AG09319 (cell line): ENCODE measurements at places on chromosomes 1 and 21.

- DNase-seq = no peak
Measured at GRCh38 chr1:176744142-176744541, 281.2 kb downstream of the PAPPA2 start.

DNA sequence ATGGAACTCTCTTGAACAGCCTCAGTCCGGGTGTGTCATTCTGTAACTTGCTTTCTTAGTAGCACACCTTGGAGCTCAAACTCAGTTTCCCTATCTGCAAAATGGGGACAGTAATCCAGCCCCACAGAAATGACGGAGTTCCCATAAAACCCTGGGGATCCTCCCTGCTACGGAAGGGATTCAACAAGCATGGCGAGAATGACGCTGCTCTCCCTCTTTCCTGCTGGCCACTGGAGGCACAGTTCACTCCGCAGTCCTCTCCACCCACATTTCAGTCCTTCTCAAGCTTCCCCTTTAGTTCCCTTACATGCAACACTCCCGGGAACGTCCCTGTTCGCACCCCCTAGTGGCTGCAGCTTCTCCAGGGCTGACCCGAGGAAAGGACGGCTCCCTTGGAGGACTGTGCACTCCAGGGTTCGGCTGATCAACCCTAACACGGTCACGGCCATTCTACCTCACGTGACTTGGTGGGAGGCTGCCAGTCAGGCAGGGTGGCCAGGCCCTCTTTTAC lies 20.6 kb downstream of the RUNX3 start:
- DNase-seq = no peak

GRCh38 chr1:205719762-205720161 lies 30.2 kb downstream of the NUCKS1 start:
- DNase-seq = no peak

GRCh38 chr1:114676115-114676514 lies 6.3 kb upstream of the DENND2C start:
- no peak for DNase-seq

- no peak for DNase-seq
Measured at GRCh38 chr1:29896791-29897714, 660.7 kb downstream of the PTPRU start.

GRCh38 chr21:38885909-38886308 lies 80.2 kb downstream of the ETS2 start:
- no peak for DNase-seq

- DNase-seq = no peak
Measured at GRCh38 chr1:174058624-174059023, 36.5 kb upstream of the RC3H1 start.

- no peak for DNase-seq
Measured at GRCh38 chr1:41765152-41765551, 153.6 kb downstream of the HIVEP3 start.

GRCh38 chr1:208272311-208272710 lies 28.1 kb upstream of the PLXNA2 start:
- no peak for DNase-seq

- no peak for DNase-seq
Measured at GRCh38 chr1:92662048-92662447, 122.9 kb downstream of the EVI5 start.

- DNase-seq = no peak
Measured at GRCh38 chr21:43925609-43926008, 60.6 kb downstream of the AGPAT3 start.

- no peak for DNase-seq
Measured at GRCh38 chr1:239511875-239512274, 125.5 kb downstream of the CHRM3 start.

GRCh38 chr1:15885701-15886610 lies 38.4 kb downstream of the SPEN start:
- DNase-seq = peak; percentile 83

GRCh38 chr1:180923887-180924286 lies 11.2 kb downstream of the KIAA1614 start:
- no peak for DNase-seq

- no peak for DNase-seq
Measured at GRCh38 chr1:93591676-93592550, 89.7 kb downstream of the BCAR3 start.

GRCh38 chr21:15809818-15810217 lies 80.0 kb downstream of the USP25 start:
- DNase-seq = peak; percentile 7

- DNase-seq = no peak
Measured at GRCh38 chr21:37043818-37044217, 29.1 kb downstream of the PIGP start.

- DNase-seq = no peak
Measured at GRCh38 chr1:115317101-115318012, 20.7 kb downstream of the NGF start.

GRCh38 chr1:98306517-98307089 lies 354.9 kb upstream of the SNX7 start:
- no peak for DNase-seq

- DNase-seq = no peak
Measured at GRCh38 chr1:197606168-197606845, 169.0 kb downstream of the DENND1B start.

DNA sequence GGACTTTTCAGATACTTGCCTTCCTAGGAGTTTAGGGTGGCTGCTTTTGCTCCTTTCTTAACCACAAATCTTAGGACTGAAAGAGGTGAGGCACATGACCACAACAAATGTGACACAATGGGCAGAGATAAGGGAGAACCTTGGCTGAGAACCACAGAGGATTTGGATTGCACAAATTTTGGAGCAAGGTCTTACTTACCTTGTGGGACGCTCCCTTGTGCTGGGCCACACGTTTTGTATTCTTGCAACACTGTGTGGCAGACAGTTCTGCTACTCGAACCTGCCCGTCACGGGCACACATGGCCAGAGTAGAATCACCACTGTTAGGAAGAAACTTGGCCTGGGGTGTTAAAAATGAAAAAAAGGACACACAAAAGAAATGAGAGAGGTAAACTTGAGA lies 23.9 kb downstream of the DCAF8 start:
- no peak for DNase-seq

DNA sequence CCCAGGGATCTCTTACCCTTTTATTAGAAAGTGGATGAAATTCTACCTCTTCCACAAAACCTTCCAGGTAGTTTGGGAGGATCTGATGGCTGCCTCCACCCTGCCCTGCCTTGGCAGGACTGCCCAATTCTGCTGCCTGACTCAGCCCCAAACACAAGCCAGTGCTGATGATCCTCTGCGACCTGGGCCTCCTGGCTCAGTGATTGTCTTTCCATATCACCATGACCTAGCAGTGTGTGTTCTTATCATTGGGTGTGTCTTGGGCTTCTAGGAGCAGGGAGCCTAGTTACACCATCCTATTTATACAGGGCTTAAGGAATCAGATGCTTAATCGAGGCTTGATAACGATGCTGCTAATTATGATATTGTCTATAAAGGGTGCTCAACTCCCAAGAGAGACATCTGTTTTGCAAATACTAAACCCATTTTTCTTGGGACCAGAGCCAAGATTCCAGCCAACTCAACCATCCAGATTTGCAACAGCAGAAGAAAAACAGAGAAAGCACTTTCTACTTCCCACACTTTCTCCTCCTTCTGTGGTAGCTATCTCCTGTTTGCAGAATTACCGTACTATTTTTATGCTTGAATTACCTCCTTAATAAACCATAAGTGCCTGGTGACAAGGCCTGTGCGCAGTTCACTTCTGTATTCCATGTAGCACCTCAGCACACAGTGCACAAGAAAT lies 36.5 kb upstream of the KIF21B start:
- no peak for DNase-seq

GRCh38 chr1:48309564-48310082 lies 87.1 kb downstream of the SLC5A9 start:
- DNase-seq = no peak

DNA sequence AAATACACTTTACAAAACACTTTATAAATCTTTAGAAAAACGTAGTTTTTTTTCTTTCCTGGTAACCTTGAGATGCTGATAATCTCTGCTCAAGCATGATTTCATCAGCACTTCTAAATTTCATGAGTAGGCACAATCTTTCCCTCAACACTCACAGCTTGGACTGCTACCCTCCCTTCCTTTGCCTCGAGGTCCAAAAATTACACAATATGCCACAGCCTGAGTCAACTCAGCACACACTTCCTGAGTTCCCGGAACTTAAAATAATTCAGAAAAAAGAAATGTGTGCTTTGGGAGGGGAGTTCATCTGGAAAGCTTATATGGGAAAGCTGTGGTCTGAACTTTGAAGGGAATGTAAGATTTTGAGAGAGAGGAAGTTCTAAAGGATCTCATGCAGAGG lies 5.9 kb downstream of the CLCA2 start:
- DNase-seq = peak; percentile 83

DNA sequence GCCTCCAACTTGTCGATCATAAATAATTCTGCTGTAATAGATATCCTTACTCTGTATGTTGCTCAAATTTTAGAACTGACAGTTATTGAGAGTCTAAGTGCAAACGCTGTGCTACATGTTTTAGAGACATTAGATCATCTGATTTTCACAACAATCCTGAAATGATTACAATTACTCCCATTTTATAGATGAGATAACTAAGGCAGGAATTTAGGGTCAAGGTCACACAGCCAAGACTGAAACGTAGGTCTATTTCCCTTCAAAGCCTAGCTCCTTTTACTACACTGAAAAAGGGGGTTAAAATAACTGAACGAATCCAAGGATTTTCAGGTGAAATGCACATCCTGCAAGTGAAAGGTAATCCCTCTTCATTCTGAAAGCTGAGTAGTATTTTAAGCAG lies 2.7 kb upstream of the DCAF6 start:
- no peak for DNase-seq

DNA sequence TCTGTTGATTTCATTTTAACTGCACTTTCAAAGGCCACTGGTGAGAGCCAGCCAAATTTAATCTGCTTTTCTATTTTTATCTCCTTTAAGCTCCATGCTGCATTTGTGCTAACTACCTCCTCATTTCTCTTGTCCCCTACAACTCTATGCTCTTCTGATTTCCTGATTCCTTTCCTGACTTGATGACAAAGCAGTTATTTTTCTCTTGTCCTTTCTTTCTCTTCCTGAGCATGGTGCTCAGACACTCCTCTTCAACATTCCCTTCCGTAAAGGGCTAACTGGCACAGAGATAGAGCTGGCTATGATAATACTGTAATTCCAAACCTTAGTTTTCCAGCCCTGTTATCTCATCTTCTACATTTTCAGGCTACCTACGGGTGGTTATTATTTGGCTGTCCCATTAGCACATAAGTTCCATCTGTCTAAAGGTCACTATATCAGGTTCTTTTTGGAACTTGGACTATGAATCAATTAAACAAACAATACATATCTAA lies 6.8 kb upstream of the BCAS2 start:
- no peak for DNase-seq

DNA sequence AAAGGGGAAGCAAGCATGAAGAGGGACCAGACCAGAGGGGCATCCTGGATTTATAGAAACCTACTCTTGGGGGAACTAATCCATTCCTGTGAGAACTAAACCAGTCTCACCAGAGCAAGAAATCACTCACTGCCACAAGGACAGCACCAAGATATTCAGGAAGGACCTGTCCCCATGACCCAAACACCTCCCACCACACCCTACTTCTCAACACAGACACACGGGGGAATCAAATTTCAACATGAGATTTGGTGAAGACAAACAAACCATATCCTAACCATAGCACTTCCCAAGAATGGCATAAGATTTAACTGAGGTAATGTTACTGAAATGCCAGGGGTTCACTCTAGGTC lies 12.1 kb upstream of the POU2F1 start:
- DNase-seq = no peak

GRCh38 chr1:214709241-214709640 lies 106.2 kb downstream of the CENPF start:
- DNase-seq = no peak

DNA sequence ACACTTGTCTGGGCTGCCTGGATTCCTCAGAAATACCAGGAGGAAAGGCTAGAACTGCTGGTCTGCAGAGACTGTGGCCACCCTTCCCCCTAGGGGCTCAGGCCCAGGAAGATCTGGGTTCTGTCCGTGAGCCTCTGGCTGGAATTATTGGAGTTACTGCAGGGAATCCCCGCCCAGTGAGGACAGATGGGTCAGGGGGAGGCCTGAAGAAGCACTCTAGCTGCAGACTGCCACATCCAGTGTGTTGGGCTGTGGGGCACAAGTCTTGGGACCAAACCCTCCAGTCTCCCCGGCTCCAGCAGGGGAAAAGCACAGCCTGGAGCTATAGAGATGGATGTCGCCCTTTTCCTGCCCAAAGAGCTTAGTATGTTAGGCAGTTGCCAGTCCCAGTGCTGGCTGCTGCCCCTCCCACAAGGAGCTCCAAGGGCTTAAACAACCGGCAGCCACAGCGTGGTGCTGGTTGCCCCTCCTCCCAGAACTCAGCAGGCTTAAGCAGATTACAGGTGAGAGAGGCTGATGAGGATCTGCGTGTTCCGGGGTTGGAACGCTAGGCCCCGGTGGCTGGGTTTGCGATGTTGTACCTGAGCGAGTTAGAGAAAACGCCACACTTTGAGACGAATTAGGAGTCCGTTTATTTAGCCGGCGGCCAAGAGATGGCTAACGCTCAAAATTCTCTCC lies 255.5 kb upstream of the LRRC7 start:
- DNase-seq = no peak

- no peak for DNase-seq
Measured at GRCh38 chr1:39006726-39007645, 15.9 kb downstream of the AKIRIN1 start.

GRCh38 chr1:207763091-207763490 lies 11.2 kb downstream of the CD46 start:
- no peak for DNase-seq

DNA sequence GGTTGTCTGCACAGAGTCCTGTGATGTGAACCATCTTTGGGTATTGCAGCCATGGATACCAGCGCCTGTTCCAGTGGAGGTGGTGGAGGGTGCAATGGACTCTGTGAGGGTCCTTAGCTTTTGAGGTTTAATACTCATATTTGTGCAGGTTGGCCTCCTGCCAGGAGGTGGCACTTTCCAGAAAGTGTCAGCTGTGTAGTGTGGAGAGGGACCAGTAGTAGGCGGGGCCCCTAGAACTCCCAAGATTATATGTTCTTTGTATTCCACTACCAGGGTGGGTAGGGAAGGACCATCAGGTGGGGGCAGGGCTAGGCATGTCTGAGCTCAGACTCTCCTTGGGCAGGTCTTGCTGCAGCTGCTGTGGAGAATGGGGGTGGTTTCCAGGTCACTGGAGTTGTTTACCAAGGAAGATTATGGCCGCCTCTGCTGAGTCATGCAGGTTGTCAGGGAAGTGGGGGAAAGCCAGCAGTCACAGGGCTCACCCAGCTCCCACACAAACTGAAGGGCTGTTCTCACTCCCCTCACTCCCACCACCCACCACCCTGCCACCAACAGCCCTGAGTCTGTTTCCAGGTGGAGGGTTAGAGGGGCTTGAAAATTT lies 31.2 kb upstream of the ZNF678 start:
- no peak for DNase-seq
